SHP77 (cell line): ENCODE measurements at places on chromosomes 7 and 10.

GRCh38 chr10:6395606-6396005, 184.5 kb downstream of the PRKCQ start:
- no peak for DNase-seq

GRCh38 chr7:92904244-92905131, 68.1 kb upstream of the CDK6 start:
- DNase-seq, result no peak

- no peak for DNase-seq
Measured at GRCh38 chr7:54615-55014, 137.8 kb upstream of the FAM20C start.

- no peak for DNase-seq
Measured at GRCh38 chr7:36289833-36290661, 99.6 kb upstream of the ANLN start.

GRCh38 chr7:4603843-4604231, 78.3 kb upstream of the FOXK1 start:
- DNase-seq, result no peak

GRCh38 chr10:61835069-61835945, 66.2 kb upstream of the ARID5B start:
- no peak for DNase-seq

DNA sequence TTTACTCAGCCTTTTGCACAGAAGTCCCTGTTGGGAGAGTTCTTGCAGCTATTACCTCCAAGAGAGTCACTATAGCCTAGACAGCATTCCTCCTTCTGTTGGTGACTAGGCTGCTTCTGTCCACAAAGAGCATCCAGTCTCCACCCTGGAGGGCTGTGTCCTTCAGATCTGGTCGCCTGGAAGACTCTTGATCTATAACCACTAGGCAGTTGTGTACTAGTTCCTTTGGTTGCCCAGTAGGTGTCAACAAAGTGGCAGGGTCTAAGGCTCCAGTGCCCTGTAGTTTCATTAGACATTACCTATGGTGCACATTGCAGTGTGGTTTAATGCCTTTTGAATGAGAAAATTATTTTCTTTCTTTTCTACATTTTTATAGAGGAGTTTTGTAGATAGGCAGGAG, 11.3 kb upstream of the AKR1C2 start:
- peak; percentile 25 for DNase-seq

- no peak for DNase-seq
Measured at GRCh38 chr10:4532467-4532866, 293.5 kb upstream of the AKR1E2 start.

- no peak for DNase-seq
Measured at GRCh38 chr7:45224832-45225231, 67.2 kb downstream of the RAMP3 start.

- DNase-seq, result no peak
Measured at GRCh38 chr7:20194343-20194995, 22.7 kb downstream of the MACC1 start.

DNA sequence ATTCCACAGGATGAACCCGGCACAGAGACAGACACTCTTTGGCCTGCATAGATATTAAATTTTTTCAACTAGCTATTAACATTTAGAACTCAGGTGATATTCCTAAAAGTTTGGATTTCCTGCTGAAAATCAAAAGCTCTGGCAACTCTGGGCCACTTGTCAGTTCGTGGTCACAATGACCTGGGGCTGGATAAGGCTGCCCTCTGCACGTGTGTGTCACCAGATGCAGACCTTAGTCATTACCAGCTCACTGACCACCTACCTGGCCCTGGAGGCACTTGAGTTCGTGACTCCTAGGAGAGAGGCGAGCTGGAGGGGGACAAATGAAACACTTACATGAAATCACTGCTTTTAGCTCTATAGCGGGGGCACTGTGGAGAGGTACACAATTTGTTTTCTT, 126.5 kb downstream of the HIPK2 start:
- DNase-seq, result peak; percentile 4

DNA sequence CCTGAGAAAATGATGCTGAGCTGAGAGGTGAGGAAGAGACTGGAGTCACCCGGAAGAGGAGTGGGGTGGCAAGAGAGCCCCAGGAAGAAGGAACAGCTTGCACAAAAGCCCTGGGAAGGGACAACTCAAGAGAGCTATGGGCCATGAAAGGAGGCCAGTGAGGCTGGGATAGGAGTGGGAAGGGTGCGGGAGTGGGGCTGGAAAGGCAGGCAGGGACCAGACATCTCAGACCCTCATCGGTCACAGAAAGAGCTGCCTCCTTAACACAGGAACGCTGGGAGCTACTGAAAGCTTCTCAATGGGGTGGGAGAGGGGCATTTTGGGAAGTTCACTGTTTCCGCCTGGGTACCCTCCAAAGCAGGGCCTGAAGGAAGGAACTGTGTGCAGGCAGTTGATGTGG, 122.0 kb upstream of the UNC5B start:
- no peak for DNase-seq

- no peak for DNase-seq
Measured at GRCh38 chr7:14501436-14501835, 401.1 kb downstream of the DGKB start.

DNA sequence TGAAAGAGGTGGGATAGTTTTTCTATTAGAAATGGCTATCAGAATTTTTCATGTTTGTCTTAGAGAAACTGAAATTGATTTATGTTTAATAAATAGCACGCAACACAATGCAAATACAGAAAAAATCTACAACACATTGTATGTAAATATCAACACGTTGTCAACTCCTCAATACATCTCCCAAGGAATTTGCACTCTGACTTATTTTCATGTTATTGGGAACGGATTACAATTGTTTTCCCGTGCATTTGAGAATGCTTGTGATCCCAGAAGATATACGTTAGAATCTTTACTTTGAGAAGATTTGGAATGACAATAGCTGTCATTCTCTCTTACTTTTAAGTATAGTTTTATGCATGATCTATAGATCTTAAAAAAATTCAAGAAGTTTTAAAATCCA, 313.8 kb upstream of the AKR1E2 start:
- no peak for DNase-seq

DNA sequence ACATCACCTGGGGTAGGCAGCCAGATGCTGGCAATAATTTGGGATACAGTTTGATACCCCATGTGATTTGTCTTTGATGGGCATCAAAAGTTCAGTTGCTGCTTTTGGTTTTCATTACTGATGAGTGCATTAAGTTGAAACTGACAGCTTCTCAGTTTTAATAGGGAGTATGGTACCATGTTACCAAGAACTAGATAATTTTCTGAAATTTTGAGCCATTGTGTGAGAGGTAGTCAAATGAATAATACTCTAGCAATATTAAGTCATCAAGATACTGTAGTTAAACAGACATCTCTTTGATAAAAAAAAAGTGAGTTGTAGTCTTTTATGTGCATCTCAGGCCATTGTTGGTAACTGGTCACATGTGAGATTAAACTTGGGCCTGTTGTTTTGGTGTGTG, 71.5 kb downstream of the ST7 start:
- DNase-seq, result no peak

GRCh38 chr10:70193391-70193844, 23.1 kb upstream of the SAR1A start:
- DNase-seq, result no peak

DNA sequence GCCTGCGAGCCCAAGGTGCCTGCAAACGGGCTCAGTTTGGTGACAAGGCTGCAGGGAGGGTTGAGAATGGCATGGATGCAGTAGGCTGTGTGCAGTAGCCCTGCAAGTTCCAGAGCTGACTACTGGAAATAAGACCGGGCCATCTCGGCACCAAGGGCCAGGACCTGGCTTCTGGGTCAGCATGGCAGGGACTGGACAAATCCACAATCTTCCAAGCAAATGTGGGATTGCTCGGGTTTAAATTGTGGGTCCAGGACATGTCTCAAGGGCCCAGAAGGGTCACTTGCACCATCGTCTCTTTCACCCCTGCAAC, 78.0 kb downstream of the GPR26 start:
- DNase-seq, result no peak

DNA sequence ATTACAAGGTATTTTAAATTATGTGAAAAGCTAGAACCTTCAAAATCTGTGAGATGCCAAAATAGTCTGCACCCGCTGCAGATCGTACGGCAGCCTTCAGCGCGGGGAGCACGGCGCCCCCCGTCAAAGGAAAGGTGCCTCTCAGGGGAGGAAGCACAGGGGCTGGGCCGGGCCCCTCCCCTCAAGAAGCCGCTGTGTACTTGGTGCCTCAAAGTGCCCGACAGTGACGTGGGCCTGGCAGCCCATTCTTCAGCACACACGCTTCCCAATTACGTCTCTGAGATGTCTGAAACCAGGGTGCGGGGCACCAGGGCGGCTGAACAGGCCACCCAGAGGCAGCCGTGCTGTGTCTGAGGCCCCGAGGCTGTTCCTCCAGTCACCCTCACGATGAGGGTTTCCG, 116.1 kb downstream of the INPP5A start:
- no peak for DNase-seq

DNA sequence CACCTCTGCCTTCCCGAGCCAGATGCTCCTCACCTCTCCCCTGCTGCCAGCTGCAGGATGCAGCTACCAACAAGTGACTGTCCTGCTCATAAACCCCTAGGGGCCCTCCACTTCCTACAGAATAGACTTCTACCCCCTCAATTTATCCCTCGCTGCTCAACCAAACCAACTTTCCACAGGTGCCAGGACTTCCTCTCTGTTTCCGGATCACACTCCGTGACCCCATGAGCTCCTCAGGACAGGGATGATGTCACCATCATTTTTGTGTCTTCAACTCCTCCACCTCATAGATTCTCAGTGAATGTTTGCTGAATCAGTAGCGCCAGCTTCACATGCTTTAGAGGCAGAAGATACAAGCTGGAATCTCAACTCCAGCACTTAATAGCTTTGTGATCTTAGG, 25.8 kb upstream of the ADRB1 start:
- no peak for DNase-seq

GRCh38 chr7:7109934-7110333, 72.4 kb upstream of the C1GALT1 start:
- DNase-seq, result no peak

DNA sequence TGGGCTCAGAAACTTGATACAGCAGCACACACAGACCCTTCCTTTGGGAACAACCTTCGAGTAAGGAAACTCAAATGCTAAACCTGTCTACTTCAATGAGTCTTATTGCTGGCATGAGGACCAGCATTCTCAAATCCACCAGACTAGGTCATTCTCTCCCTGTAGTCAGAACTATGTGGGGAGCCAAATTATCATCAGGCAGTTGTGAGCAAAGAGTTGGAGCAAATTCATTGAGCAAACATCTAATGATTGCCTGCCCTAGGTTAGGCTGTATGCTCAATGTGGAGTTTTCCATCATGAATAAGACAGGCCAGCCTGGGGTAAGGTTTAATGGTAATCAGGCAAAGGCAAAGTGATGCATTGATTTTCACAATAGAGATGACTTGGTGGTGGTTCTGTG, 3.6 kb downstream of the EPDR1 start:
- DNase-seq, result no peak

- DNase-seq, result no peak
Measured at GRCh38 chr7:36037121-36037662, 115.9 kb upstream of the EEPD1 start.

DNA sequence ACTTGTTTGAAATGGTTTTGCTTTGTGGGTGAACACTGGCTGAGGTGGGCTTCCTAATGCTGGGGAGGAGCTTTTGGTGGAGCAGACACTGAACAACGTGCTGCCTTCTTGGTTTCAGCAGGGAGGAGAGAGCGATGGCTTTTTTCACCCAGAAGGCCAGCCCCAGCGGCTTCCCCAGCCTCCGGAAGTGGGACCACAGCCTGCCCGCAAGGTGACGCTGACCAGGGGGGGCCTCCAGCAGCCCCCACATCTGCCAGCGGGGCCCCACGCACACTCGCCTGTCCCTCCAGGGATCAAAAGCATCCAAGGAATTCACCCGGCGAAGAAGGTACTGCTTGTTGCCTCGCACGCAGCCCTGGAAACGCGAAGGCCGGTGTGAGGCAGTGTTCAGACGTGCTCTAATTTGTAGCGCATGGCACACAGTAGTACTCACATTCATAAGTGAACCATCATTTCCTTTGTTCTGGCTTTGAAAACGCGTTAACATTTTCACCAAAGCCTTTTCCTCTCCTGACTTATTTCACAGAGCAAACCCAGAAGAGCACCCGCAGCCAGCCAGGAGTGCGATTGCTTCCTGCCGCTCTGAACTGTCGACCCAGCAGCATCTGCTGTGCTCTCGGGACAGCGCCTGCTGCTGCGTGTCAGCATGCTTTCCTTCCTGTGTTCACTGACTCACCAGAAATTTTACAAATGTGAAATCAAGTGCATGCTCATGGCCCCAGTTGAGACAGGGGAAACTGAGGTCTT, 48.4 kb downstream of the SHH start:
- no peak for DNase-seq

DNA sequence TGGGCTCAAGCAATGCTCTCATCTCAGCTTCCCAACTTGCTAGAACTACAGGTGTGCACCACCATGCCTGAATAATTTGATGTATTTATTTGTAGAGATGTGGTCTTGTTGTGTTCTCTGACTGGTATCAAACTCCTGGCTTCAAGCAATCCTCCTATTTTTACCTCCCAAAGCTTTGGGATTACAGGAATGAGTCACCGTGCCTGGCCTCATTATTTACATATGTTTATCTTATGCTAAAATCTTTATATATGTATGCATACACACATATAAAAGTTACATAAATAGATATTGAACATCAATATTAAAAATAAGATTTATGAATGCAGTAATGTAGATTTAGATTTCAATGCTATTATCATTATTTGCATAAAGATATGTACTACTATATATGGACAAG, 1634.5 kb upstream of the LRRTM3 start:
- no peak for DNase-seq

DNA sequence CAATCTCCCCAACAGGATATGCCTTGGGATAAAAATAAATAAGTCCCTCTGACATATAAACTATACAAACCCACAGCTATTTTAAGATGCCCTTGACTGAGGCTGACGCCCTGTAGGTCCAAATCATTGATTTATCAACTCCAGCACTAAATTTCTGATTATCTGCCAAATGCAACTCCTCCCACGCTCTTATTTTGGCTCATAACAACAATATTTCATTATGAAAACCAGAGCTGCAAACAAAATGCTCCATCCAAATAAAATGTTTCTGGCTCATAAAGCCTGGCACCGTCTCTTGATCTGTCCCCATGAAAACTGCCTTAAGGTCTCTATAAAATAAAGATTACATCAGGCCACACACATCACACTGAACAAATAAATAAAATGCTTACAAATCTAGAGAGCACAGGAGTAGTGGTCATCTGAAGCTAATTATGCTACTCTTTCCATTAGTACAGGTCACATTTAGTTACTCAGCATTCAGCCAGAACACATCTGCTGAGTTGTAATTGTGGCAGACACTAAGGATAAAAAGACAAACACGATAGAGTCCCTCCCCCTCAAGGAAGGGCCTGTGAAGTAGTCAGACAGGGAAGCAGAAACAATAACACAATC, 28.8 kb downstream of the CACUL1 start:
- no peak for DNase-seq
